ENCODE measurements at places on chromosomes 5 and 9.

DNA sequence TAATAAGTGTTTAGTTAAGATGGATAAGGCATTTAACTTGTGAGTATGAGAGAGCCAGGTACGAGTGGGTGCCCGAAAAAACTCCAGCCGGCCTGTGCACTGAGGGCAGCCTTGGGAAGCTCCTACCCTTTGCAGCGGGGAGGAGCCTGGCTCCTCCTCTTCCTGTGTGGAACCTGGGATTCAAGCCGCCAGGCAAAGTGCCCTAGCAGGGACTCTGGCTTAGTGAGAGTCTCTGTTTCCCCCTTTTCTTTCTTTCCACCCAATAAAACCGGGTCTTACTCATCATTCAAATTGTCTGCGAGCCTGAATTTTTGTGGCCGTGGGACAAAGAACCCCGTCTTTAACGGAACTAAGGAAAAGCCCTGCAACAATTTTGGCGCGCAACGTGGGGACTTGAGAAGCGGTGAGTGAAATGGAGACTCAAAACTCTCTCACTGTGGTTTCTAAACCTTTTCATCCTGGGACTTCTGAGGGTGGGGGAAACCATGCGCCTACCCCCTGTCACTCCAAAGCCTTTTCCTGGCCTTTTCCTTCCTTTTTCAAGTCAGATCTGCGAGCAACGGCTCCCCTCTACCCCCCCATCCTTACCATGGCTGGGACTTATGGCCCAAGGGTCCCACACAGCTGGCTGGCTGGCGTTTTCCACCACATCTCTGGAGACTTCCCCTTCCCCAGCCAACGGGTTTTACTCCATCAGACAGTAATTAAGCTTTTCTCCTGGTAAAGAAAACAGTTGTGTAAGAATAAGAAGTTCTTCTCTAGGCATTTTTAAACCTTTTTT, 535.7 kb upstream of the ACO1 start:
- DNase-seq: no peak

GRCh38 chr5:1724822-1725602, 74.6 kb downstream of the MRPL36 start:
- DNase-seq: no peak

DNA sequence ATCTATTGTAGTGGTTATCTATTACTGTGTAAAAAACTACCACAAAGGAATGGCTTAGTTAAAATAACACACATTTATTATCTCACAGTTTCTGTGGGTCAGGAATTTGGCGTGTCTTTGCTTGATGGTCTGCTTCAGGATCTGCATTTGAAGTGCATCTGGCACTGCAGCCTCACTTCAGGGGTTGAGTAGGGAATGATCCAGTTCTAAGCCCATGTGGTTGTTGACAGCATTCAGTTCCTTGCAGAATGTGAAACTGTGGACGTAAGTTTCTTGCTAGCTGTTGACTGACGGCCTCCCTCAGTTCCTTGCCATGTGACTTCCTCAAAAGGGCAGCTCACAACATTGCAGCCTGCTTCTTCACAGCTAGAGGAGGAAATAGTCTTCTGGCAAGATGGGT, 2.1 kb upstream of the OGN start:
- no peak for DNase-seq

- DNase-seq: no peak
Observed at GRCh38 chr5:154962494-154962893, 21.6 kb downstream of the MRPL22 start.

DNA sequence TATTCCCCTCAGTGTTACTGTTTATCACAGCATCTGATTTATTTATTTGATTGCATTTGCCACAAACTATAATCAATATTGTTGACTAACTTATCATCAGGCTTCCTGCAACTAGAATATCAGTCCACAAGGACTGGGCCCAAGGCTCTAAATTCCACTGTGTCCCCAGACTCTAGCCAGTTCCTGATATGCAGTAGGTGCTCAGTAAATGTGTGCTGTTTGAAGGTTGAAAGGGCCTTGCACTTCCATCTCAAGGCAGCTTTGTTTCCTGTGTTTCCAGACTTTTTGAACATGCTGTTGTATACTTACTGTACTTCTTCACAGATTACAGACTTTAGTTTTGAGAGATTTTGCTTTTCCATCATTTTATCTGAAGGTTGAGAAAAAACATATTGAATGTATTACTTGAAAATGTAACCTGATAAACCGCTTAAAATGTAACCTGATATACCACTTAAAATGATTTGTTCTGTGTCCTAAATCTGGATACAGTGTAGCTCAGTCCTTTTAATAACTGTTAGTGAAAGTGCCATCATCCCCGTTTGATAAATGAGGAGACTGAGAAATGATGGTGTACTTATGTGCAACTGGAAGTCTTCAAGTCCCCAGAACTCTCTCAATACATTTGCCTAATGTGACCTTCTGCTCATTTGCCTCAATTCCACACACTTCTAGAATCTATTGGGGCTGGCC, 18.7 kb downstream of the KIAA1191 start:
- DNase-seq: no peak

DNA sequence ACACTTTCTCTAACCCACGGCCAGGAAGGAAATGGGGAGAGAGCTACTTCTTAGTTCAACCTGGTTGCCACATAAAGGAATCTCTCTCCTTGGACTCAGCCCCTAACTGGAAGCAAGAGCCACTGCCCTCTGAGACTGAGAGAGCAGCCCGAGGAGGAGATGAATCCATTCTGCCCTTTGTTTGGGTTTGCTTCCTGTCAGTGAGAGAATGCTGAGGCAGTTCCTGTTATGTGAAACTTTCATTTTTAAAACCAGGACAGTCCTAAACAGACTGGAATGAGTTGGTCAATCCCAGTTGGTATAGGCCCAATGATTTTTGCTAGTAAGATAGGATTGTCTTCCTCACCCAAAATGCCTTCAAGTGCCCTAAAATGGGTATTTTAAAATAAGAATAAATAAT, 205.1 kb downstream of the NTRK2 start:
- DNase-seq: no peak

DNA sequence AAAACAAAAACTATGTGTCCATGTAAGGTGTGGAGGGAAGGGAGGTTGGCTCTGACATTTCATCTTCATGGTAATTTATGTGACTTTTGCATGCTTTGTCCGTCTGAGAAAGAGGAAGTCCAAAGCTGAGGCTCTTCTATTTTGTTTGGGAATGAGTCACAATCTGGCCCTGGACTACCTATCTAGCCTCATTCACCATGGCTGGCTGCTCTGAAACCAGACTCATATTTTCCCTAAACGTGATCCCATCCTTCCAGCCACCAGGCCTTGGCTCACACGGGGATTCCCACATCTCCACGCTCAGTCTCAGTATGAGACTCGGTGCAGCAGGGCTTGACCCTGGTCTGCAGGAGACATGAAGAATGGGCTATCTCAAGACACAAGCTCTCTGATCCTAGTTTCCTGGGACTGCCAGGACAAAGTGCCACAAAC, 672.8 kb downstream of the ACTL7B start:
- DNase-seq: no peak

DNA sequence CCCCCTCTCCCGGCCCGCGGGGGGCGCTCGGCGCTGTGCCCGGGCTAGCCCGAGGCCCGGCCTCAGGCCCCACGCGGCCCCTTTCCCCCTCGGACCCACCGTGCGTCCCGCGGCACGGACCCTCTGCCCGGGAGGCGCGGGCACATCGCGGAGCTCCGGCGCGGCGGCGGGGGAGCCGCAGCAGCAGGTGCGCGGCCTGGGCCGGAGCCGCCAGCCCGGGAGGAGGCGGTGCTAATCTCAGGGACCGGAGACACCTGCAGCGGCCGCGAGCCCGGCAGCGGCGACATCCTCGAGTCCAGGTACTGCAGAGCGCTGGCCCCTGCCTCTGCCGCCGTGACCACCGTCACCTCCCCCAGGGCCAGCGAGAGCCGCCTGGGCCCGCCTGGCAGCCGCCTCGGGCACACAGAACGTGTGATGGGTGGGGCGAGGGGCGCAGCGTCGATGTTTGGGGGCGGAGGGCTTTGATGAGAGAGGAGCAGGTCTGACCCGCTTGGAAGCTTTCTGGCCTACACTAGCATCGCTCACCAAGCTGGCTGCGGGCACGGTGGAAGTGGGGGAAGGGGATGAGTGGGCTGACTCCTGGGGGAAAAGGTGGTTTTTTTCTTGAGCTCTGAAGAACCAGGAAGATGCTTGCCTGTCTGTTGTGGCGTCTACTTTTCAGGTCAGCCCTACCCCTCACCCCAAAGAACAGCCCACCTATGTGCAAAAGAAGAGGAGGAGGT, 524 bp downstream of the CYFIP2 start:
- no peak for DNase-seq

DNA sequence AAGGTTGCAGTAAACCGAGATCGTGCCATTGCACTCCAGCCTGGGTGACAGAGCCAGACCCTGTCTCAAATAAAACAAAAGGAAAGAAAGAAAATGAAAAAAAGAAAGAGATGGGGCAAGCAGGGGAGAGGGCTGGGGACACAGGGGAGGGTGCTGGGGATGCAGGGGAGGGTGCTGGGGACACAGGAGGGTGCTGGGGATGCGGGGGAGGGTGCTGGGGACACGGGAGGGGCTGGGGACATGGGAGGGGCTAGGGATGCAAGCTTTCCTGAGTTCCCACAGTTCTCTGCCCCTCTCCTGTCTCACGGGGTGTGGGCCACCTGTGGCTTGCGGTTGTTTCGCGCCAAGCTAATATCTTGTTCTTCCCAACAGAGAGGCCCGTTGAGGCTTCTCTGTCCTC, 7.2 kb downstream of the PDCD6 start:
- DNase-seq: no peak

DNA sequence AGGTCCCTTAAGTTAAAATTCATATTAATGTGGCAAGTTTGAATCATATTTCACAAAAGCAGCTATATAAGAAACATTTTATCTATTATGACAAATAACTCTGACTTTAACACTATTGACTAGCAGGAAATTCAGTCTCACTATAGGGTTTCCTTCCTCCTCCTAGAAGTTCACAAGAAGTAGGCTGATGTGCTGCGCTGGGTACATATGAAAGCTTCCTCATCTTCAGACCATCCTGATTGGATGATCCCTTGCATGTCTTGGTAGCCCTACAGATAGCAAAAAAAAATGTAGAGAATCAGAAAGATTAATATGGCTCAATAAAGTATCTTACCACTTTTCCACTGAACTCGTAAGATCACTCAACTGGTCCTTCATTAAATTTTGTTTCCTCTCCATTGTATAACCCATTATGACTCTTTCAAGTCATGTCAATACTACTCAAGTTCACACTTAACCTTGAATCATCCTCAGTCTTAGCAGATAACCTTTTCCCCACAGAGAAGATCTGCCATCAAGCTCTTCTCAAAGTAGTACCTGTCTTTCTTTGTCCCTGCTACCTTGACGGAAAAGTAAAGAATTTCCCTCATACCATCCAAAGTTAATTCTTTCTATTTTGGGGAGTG, 11.5 kb upstream of the PSIP1 start:
- no peak for DNase-seq

DNA sequence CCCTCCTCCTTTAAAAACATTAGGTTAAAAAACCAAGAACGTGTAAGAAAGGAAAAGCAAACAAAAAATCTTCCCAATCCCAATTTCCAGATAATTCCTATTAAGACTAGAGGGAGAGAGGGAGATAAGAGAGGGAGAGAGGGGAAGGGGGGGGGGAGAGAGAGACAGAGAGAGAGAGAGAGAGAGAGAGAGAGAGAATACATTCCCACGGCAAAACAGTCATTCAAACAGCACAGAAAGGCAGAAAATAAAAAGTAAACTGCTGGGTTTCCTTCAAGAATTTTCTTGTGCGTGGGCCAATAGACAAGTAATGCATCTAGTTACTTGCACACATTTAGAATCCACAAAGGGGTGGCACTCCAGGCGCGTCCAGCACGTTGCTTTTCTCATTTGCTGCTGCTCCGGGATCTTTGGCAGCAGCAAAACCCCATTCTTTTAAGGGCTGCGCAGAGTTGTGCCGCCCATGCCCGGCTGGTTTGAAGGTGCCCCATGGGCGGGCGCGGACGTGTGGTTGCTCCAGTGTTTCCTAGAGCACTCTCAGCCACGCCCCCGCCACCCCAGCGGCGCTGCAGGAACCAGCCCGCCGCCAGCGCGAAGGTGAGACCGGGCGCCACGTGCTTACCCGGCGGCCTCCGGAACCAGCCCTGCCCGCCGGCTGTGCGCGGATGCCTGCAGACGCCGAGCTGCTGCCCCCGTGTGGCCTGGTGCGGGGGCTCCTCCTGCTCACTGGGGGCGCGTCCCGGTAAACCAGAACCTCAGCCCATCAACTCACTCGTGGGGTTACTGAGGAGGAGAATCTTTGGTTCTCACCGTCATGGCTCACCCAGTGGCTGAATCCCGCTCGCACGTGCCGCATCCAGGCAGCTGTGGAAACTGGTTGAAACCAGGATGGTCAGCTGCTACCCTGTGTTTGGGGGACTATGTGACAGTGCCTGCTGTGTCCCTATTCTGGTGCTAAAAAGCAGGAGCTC, 44.6 kb downstream of the STC2 start:
- DNase-seq: peak; percentile 65

GRCh38 chr9:94869415-94869843, 142.9 kb downstream of the AOPEP start:
- DNase-seq: no peak

GRCh38 chr9:73684601-73685000, 532.9 kb downstream of the ANXA1 start:
- DNase-seq: no peak

GRCh38 chr9:89458768-89459496, 39.0 kb downstream of the SEMA4D start:
- DNase-seq: no peak

- DNase-seq: no peak
Observed at GRCh38 chr9:32587901-32588300, 14.9 kb upstream of the NDUFB6 start.

- DNase-seq: no peak
Observed at GRCh38 chr5:143316337-143316736, 87.1 kb downstream of the NR3C1 start.

GRCh38 chr9:125126019-125126746, 17.1 kb downstream of the SCAI start:
- no peak for DNase-seq

DNA sequence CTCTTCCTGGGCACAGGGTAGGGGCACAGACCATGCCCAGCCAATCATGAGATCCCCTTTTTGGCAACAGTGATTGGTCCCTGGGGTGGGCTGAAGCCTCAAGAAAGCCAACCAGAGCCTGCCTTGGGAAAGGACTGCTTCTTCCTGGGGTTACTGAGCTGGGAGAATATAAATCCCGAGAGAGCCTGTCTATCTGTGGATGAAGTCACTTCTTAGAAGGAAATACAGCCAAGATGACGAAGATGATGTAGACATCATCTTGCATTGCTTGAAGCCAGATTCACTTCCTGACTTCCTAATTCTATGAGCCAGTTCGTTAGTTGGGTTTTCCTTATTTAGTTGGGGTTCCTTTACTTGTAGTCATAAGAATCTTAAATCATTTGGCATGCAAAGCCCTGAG, 50.1 kb upstream of the PWWP2A start:
- no peak for DNase-seq

DNA sequence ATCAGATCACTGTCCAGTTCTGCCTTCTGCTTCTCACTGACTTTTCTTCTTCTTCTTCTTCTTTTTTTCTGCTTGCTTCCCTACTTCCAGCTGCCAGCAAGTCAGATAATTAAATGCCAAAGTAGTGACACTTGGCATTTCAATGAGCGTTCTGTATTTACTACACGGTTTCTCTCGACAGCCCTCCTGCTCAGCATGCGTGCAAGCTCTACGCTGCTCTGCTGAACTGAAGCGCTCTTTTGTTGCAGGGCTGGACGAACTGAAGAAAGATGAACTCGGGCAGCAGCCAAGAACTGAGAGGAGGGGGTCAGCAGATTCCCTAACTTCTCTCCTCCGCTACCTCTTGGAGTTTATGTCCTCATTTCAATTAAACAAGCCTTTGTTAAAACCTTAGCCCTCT, 319.1 kb downstream of the GLIS3 start:
- no peak for DNase-seq

Measured in NCI-H1105 (cell line).